ENCODE measurements at places on chromosomes 16 and 17.

GRCh38 chr17:8022360-8023003, 16.4 kb upstream of the ALOX15B start:
- DNase-seq: no peak

DNA sequence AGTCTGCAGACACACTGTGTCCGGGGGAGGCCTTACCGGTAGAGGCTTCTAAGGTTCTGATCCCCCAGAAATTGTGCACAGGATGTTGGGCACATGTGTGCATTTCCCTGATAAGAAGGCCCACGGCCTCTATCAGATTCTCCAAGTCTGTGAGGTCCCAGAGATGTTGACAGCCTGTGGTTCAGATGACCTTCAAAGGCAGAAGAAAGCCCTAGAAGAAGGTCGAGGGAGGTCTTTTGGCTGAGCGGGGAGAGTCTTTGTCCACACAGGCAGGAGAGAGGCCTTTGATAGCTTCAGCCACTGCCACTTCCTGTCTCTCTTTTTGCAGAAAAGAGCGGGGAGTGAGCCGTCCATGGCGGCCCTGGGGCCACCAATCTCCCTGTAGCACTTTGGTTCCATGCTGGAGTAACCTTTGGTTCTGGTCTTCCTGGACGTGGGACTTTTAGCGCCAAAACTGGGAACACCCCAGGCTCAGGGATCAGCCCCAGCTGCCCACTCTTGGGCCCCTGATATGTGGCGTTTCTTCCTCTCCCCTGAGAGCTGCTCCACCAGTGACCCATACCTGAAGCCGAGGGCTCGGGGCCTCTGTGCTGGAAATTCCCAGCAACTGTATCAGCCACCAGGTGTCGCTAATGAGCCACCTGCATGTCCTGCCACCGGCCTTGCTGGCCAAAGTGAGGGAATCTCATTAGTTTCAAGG, 28.1 kb upstream of the LGALS9 start:
- peak; percentile 60 for DNase-seq

- DNase-seq: no peak
Observed at GRCh38 chr17:45895304-45895968, 1.1 kb downstream of the MAPT start.

DNA sequence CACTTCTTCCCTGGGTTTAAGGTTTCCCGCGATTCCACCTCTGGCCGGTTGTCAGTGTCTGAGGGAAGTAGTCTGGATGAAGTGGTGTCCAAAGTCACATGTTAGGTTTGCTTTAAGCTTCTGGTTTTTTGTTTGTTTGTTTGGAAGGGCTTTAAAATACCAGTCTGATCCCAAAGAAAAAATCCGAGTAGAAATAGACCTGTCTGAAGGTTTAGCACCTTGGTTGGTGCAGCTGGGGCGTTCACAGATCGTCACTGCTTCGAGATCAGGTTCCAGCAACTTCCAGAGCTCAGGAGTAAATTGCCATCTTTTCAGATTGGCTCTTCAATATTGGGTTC, 567 bp downstream of the TMEM97 start:
- DNase-seq: no peak

DNA sequence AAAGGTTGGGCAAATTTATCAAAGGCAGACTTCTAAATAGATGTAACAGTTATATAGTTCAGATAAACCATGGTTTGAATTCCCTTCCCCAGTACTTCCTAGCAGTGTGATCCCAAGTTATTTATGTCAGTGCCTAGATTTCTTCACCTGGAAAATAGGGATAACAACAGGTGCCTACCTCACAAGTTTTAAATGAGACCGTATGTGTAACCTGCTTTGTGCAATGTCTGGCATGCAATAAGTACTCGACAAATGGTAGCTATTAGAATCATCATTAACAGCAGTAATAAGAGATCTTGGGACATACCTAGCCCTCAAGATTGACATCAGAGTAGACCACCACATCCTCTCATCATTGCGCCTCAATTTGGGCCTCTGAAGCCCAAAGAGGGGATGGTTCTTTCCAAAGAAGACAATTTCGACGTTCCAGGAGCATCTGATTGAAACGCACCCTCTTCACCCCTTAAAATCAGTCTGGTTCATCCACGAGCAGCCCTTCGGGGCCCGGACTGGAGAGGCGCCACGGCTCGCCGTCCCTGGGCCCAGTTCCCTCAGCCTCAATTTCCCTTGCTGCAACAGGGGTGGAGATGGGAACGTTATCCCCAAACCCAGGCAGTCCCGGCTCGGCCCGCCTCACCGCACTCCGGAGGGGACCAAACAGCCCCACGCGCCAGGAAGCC, 541 bp downstream of the ACACA start:
- DNase-seq: peak; percentile 4

GRCh38 chr16:15777533-15778203, 79.2 kb downstream of the MYH11 start:
- peak; percentile 31 for DNase-seq

DNA sequence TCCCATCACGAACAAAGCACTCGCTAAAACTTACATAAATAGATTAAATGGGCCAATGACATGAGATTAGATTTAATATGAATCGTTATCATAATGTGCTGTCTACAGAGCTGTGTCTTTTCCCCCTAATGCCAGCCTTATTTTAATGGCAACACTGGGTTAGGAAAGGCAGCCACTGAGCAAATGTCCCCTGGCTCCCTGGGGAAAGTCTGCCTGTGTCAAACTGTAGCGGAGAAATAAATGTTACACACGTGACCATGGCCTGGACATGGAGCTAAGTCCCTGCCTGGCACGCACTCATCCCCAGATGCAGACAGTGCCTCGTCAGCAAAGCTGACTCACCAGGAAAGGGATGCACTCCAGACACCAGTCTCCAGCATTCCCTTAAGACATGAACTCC, 61.3 kb upstream of the SDK2 start:
- DNase-seq: peak; percentile 86

- DNase-seq: no peak
Observed at GRCh38 chr17:32276171-32276601, 10.6 kb downstream of the RHBDL3 start.

DNA sequence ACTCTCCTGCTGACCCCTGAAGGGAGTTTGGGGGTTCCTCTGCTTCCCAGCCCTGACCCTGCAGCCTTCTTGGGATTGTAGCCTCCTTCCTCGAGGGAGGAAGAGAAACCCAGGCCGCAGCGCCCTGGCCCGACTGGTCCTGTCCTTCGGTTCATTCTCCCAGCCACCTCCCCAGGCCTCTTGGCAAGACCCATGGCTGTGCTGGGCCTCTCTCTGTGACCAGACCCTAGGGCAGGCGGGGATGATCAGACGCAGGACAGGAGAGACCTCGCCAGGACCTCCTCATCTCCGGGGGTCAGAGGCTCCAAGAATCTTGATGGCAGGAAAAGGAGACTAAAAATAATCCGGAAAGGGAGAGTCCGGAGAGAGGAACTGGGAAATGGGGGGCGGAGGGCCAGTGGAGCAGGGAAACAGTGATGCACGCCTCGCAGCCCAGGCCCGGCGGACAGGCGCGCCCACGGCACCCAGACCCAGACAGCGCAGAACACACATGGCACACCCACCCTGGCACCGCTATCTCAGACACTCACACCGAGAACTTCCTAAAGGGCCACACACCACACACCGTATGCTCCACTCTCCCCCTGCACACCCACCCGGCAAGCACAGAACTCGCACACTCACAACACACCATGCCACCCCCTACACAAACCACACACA, 1.2 kb downstream of the ARHGEF15 start:
- no peak for DNase-seq

DNA sequence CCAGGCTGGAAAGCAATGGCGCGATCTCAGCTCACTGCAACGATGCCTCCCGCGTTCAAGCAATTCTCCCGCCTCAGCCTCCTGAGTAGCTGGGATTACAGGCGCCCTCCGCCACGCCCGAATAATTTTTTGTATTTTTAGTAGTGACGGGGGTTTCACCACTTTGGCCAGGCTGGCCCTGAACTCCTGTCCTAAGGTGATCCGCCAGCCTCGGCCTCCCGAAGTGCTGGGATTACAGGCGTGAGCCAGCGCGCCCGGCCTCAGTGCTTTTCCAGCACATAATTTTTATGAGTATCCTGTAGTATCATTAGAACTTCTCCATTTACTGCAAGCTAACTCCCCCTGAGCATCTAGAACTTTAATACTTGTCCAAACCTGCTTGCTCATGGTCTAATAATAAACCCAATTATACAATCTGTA, 1.8 kb downstream of the UBE2G1 start:
- DNase-seq: no peak

- peak; percentile 81 for DNase-seq
Observed at GRCh38 chr16:67396159-67397035, 3.1 kb upstream of the TPPP3 start.

DNA sequence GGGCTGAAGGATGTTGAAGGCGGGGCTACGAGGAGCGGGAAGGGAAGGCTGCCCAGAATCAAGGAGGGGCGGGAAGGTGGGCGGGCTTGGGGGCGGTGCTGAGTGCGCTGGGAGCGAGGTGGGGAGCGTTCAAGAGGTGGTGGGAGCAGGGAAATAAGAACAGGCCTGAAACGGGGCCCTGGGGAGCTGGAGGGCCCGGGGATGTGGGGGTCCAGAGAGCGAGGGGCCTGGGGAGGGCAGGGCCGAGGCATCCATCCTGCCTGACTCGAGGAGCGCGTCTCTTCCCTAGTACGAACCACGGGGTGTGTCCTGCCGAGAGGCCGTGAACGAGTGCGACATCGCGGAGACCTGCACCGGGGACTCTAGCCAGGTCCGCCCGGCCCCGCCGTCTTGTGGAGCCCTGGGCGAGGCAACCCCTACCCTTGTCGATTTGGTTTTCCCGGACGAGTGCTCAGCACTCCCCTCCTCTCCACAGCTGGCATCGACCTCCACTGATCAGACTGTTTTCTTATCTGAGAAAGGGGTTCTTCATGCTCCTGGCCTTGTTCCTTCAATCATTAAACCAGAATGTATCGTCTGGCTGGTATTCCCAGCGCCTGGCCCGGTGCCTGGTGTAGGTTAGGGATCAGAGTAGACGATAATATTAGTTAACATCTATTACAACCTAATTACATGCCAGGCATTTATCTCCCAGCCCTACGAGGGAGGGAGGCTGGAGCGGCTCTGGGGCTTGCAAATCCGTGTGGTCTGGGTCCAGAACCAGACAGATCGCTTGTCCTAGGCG, 17.2 kb downstream of the ADAM11 start:
- no peak for DNase-seq

DNA sequence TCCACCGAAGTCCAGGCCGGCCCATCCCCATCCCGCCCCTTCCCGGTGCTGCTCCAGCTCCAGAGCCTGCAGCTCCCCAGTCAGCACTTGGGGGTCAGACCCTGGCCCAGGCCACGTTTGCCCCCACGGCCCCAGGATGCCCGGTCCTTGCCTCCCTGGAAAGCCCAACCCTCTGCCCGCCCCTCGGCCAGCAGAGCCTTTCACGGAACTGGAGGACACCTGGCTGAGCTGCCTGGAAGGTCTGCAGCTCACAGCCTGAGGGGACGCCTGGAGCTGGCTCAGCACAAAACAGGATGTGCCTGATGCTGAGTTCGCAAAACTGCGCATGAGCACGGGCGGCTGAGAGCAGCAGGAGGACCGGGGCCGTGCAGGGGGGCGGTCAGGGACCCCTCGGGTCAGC, 29.7 kb upstream of the SSTR5 start:
- DNase-seq: no peak

- peak; percentile 16 for DNase-seq
Observed at GRCh38 chr17:50346313-50347116, 589 bp downstream of the XYLT2 start.

- DNase-seq: no peak
Observed at GRCh38 chr17:79483842-79484241, 127.0 kb downstream of the RBFOX3 start.

DNA sequence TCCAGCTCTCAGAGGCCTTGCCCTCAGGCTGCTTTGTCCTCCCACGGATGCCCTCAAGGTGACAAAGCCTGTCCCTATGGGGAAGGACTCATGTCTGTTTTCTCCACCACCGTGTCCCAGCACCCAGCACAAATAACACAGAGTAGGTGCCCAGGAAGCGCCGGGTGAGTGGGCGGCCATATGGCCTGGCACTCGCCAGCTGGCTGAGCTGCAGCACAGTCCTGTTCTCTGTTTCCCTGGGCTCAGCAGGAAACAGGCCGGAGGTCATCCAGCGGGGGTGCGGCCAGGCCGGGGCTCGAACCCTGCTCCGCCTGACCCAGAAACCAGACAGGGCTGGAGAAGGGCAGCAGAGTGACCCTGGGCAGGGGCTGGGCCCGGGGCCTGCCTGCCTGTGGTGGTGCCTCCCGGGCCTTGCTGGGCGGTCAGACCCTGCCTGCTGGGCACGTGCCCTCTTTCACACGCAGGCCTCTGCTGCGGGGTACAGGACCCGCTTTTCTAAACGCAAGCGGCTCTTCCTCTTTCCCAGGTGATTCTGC, 139.0 kb upstream of the CIBAR2 start:
- DNase-seq: no peak

- DNase-seq: no peak
Observed at GRCh38 chr17:155576-155975, 18.2 kb downstream of the SCGB1C2 start.

DNA sequence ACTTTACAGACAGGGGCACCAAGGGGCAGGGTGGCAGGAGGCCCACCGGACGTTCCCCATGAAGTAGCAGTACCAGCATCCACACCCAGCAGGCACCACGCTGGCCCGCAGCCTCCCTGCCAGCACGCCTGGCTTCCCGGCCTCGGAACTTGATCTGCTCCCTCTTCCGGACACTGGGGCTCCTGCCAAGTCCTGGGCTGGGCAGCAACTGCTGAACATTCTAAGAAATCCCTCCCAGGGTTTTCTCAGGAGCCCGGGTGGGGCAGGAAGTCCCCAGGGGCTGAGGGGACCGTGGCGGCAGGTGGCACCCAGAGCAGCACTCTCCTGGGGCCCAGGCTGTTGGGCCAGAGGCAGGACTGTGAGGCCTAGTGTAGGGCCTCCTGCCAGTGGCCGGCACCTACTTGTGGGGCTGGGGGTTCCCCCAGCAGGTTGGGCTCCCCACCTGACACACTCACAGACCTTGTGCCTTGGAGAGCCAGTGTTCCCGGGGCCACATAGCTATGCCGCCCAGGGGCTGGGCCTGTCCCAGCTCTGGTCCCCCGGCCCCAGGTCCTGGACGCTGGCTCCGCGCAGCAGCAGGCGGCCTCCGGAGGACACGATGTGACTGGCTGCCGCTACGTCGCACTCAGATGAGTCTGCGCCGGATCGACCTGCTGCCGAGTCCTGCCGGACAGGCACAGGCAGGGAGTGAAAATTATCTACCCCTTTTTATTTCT, 86.2 kb upstream of the CBX4 start:
- DNase-seq: peak; percentile 31

DNA sequence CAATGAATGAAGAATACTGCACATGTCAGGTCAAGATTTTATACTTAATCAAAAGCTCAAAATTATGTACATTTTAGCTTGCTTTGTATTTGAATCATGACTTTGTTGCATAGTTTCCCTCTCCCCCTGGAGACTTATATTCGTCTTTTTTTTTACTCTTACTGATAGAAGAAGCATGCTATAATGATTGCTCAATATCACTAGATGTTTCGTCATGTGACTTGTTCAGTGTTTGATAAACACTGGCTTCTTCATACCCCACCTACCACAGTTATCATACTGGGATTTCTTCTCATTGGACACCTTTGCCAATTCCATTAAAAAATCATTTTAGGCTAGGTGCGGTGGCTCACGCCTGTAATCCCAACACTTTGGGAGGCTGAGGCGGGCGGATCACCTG, 148.7 kb downstream of the FTO start:
- DNase-seq: no peak

Measured in AG10803 (cell line).